H1 (cell line): ENCODE measurements at places on chromosomes 1 and 21.

GRCh38 chr1:233393926-233394680 is 66.6 kb downstream of the MAP3K21 start:
- no peaks in the 10 kb centered on the region for H3K27me3 ChIP-seq
- H3K4me1 ChIP-seq: no peaks in the 10 kb centered on the region; the same call in 1 of the 2 replicates
- no peak overlapping the region for H3K4me3 ChIP-seq
- no peaks in the 10 kb centered on the region for H3K36me3 ChIP-seq

DNA sequence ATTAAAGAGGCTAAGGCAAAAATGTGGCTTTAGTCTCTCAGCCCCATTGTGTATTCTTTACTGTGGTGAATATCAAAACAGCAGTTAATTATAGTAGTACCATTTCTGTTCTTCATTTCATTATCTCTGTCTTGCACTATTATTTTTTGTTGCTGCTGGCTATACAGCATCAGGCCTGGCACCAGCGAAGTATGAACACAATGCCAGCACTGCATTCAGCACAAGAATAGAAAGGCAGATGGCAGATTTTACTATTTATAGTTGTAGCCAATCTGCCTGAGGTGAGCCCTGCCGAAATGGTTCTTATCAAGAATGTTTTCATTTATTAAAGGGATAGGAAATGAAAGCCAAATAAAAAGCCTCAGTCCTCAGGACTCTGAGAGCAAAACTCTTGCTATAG is 72.1 kb downstream of the GPR52 start:
- H3K27me3 ChIP-seq: no peaks in the 10 kb centered on the region
- no peaks in the 10 kb centered on the region for H3K36me3 ChIP-seq
- no peak overlapping the region for H3K4me3 ChIP-seq
- no peak overlapping the region for H3K27ac ChIP-seq

DNA sequence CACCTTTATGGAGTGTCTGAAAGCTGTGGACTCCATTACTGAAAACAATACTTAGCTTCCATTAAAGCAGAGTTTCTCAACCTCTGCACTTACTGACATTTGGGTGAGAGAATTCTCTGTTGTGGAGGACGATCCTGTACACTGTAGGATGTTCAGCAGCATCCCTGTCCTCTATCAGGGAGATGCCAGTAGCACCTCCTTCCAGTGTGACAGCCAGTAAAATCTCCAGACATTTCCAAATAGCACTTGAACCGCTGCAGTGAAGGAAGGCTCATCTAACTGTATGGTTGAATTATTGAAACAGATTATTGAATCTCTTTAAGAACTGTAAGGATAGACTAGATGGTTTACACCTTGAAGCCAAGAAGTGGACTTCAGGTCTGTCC is 3.1 kb downstream of the PRDM2 start:
- no peaks in the 10 kb centered on the region for H3K4me1 ChIP-seq
- no peak for DNase-seq
- H3K27me3 ChIP-seq: peaks cover 1% of the 10 kb centered on the region
- no peak overlapping the region for H3K27ac ChIP-seq
- H3K4me3 ChIP-seq: no peak overlapping the region
- H3K36me3 ChIP-seq: no peaks in the 10 kb centered on the region

DNA sequence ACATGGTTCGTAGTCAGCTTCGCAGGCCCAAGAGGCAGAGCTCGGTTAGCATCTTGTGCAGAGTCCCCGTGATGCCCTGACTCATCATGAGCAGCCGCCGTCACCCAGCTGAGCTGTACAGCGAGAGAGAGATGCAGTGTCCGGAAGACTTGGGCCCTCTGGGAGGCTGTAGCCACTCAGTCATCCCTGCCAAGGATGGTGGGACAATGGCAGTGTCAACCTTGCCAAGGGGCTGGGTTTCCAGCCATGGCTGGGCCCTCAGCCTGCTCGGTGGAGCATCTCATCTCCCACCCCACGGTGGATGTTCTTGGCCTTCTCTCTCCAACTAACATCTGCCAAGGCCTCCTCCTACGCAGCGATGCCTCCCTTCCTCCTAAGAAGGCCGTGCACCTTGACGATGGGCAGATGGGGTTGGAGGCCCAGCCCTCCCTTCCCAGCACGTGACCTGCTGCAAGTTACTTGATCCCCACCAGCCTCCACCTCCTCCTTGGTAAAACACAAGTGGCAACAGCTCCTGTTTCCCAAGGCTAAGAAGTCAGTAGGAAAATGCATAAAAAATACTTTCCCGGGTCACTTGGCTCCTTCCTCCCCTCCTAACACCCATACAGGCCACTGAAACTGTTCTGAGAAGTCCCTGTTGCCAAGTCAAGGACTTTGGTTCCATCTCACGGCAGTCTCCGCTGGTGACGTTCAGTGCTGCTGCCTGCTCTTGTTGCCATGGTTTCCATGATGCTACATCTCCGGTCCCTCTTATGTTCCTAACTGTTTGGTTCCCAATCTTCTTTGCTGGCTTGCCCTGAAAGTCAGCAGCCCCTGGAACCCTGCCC is 384.7 kb upstream of the VAMP3 start:
- H3K4me3 ChIP-seq: no peak overlapping the region
- DNase-seq: no peak
- H3K27me3 ChIP-seq: no peaks in the 10 kb centered on the region
- H3K36me3 ChIP-seq: no peaks in the 10 kb centered on the region

DNA sequence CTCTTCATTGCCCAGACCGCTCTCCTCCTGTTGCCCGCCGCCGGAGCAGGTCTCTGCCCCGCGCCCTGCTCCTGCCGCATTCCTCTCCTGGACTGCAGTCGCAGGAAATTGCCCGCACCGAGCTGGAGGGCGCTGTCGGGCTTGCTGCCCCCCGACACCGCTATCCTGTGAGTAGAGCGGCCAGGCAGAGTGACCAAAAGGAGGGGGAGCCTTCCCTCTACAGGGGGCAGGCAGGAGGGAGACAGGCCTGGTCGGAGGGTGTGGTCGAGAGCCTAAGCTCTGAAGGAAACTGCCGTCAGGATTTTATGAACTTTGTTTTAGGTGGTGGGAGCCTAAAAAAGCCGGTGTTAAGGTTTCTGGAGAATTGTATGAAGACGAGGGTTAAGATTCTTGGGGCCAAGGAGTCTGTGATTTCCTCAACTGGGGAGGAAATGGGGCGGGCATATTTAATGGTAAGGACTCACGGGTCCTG is 517 bp downstream of the LRIG2 start:
- H3K4me3 ChIP-seq: peak overlapping the region; percentile 52
- H3K4me1 ChIP-seq: peaks cover 4% of the 10 kb centered on the region; the same call in 1 of the 2 replicates
- peaks cover 16% of the 10 kb centered on the region; the same call in 1 of the 2 replicates for H3K36me3 ChIP-seq

GRCh38 chr1:61609040-61609439 is 115.9 kb downstream of the TM2D1 start:
- no peaks in the 10 kb centered on the region for H3K36me3 ChIP-seq
- H3K4me1 ChIP-seq: no peaks in the 10 kb centered on the region; the same call in 1 of the 2 replicates
- H3K27me3 ChIP-seq: no peaks in the 10 kb centered on the region
- no peak for DNase-seq

- no peak overlapping the region for H3K27ac ChIP-seq
- DNase-seq: no peak
- no peak overlapping the region for H3K4me3 ChIP-seq
- no peaks in the 10 kb centered on the region for H3K36me3 ChIP-seq
- peaks cover 12% of the 10 kb centered on the region for H3K4me1 ChIP-seq
Measured at GRCh38 chr1:160171980-160172379, 18.4 kb upstream of the CASQ1 start.

- no peak for DNase-seq
- no peak overlapping the region for H3K27ac ChIP-seq
- H3K4me1 ChIP-seq: 0 out of 2 replicates have a peak, but pooled peaks cover 2% of the 10 kb centered on the region
- H3K4me3 ChIP-seq: no peak overlapping the region
- H3K36me3 ChIP-seq: no peaks in the 10 kb centered on the region
Measured at GRCh38 chr1:231157311-231157710, 4.5 kb upstream of the TRIM67 start.

GRCh38 chr1:2847086-2847985 is 45.8 kb upstream of the TTC34 start:
- no peak for DNase-seq
- H3K4me3 ChIP-seq: no peak overlapping the region
- H3K27me3 ChIP-seq: no peaks in the 10 kb centered on the region; the same call in 1 of the 2 replicates
- H3K4me1 ChIP-seq: no peaks in the 10 kb centered on the region

- H3K4me3 ChIP-seq: no peak overlapping the region
- no peak overlapping the region for H3K27ac ChIP-seq
- peaks cover 4% of the 10 kb centered on the region; the same call in 1 of the 2 replicates for H3K27me3 ChIP-seq
- no peak for DNase-seq
- H3K36me3 ChIP-seq: no peaks in the 10 kb centered on the region
- H3K4me1 ChIP-seq: peaks cover 2% of the 10 kb centered on the region
Measured at GRCh38 chr21:43712268-43712942, 6.5 kb upstream of the PDXK start.

GRCh38 chr1:212290608-212291007 is 5.4 kb downstream of the PPP2R5A start:
- H3K36me3 ChIP-seq: no peaks in the 10 kb centered on the region
- no peak overlapping the region for H3K4me3 ChIP-seq
- no peak for DNase-seq
- no peaks in the 10 kb centered on the region; the same call in 1 of the 2 replicates for H3K4me1 ChIP-seq

GRCh38 chr1:214247501-214248041 is 33.4 kb upstream of the SMYD2 start:
- H3K4me1 ChIP-seq: peaks cover 3% of the 10 kb centered on the region
- no peaks in the 10 kb centered on the region for H3K36me3 ChIP-seq
- no peak overlapping the region for H3K27ac ChIP-seq
- DNase-seq: no peak
- no peaks in the 10 kb centered on the region for H3K27me3 ChIP-seq
- H3K4me3 ChIP-seq: no peak overlapping the region

- DNase-seq: no peak
- H3K4me1 ChIP-seq: peaks cover 8% of the 10 kb centered on the region
- no peaks in the 10 kb centered on the region for H3K27me3 ChIP-seq
- H3K36me3 ChIP-seq: no peaks in the 10 kb centered on the region
- H3K4me3 ChIP-seq: no peak overlapping the region
- no peak overlapping the region for H3K27ac ChIP-seq
Measured at GRCh38 chr1:58391056-58391455, 155.5 kb downstream of the OMA1 start.

DNA sequence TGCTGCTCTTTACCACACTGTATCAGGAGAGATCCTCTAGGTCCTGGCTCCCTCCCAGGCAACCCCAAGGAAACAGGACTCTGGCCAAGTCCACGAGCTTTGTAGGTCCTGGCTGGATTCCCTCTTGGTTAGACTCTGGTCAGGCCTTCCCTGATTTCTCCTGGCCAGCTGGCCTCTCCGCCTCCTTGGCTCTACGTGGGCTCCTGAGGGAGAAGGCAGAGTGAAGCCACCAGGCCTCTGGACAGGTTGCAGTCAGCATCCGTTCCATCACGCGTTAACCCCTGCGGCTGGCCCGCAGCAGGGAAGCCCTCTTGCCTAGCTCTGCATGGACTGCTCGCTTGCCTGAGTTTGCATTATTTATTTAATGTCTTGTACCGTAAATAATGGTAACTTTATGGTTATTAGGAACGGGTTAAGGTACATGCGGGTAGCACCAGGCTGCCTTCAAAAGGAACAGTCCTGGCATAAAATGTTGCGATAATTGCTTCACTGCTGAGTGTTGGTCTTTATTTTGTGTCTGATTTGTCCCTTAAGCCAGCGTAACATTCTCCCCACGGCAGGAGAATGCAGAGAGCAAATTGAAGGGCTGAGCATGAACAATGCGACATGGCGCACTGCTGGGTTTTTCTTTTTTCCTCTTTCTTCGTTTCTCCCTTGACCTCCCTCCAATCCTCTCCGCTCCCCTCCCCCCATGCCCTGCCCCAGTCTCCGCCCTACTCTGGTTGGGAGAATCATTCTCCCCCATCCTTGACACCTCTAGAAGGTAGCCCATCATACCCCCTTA is 100.3 kb downstream of the RNF220 start:
- peaks cover 55% of the 10 kb centered on the region for H3K4me1 ChIP-seq
- no peak for DNase-seq
- H3K4me3 ChIP-seq: peak overlapping the region; percentile 5; the same call in 1 of the 2 replicates
- H3K36me3 ChIP-seq: no peaks in the 10 kb centered on the region
- no peak overlapping the region for H3K27ac ChIP-seq
- peaks cover 5% of the 10 kb centered on the region; the same call in 1 of the 2 replicates for H3K27me3 ChIP-seq

DNA sequence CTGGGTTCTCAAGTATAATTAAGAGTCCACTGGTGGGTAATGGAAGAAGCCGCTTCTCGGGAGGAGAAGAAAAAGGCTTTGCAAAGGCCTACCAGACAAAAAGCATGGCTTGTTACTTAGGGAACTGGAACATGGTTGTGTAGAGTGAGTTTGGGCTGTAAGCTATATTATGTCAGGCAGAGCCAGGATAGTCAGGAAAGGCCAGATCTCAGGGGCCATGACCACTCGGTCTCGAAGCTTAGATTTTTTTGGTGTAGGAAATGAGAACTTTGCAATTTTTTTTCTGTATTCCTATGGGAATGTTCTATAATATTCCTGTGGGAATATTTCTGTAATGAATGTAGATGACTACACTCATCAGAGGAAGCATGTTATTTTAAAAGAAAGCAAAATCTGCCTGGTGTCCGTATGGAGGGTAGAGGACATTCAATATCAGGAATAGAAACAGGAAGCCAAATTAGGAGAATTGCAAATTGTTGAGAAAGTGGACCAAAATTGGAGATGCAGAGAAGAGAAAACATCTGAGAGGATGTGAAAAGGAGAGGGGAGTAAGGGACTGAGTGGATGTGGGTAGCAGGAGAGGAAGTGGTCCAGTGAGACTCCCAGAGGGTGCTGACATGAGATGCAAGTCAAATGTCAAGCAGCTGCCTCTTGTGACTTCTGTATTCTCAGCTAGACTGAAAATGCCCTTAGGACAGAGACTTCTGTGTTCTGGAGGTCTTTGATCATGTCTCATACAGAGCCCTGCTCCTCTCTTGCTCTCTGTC is 45.2 kb upstream of the HAO2 start:
- no peaks in the 10 kb centered on the region; the same call in 1 of the 2 replicates for H3K27me3 ChIP-seq
- H3K36me3 ChIP-seq: no peaks in the 10 kb centered on the region
- no peak overlapping the region for H3K27ac ChIP-seq
- no peak overlapping the region for H3K4me3 ChIP-seq

DNA sequence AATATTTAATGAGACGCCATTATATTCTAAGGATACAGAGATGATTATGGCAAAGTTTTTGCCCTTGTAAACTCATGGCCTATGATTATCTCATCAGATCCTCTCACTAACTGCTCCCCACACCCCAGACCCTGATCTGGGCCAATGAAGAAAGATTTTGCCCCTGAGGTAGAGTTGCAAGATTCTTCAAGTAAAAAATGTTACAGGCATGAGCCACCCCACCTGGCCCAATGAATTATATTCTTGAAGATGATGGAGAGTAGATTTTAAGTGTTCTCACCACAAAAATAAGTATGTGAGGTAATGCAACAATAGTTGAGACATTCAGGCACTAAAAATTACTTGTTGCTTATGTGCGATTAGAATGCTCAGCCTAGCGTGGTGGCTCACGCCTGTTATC is 1.8 kb upstream of the CNR2 start:
- no peak overlapping the region for H3K27ac ChIP-seq
- H3K4me3 ChIP-seq: no peak overlapping the region
- H3K36me3 ChIP-seq: no peaks in the 10 kb centered on the region
- no peak for DNase-seq
- H3K27me3 ChIP-seq: no peaks in the 10 kb centered on the region

DNA sequence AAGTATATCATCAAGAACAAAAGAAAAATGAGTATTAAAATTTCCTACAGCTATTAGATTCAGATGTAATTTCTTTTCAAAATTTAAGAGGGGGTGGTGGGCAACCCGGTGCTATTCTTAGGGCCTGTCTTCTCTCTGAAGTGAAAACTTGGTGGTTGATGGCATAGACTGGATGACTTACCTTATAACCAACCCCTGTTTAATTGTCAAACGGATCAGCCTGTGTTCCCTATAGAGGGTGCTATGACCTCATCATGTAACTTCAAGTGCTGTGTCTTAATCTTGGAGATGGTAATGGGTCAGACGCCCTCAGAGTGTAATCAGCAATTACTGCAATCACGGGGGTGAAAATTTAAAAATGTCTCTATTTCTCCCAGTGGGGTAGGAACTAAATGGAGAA is 176.2 kb downstream of the PCP4 start:
- no peak overlapping the region for H3K27ac ChIP-seq
- no peak for DNase-seq
- no peak overlapping the region for H3K4me3 ChIP-seq
- H3K27me3 ChIP-seq: no peaks in the 10 kb centered on the region
- H3K36me3 ChIP-seq: no peaks in the 10 kb centered on the region
